ENCODE measurements at places on chromosomes 5 and 9. TPM values are rescaled to one million over a fixed set of nuclear protein-coding genes. Genes with fewer than 3 reads are reported as not detected.

The CDKN2B-AS1 gene
- 3.2 TPM for total RNA-seq

DNA sequence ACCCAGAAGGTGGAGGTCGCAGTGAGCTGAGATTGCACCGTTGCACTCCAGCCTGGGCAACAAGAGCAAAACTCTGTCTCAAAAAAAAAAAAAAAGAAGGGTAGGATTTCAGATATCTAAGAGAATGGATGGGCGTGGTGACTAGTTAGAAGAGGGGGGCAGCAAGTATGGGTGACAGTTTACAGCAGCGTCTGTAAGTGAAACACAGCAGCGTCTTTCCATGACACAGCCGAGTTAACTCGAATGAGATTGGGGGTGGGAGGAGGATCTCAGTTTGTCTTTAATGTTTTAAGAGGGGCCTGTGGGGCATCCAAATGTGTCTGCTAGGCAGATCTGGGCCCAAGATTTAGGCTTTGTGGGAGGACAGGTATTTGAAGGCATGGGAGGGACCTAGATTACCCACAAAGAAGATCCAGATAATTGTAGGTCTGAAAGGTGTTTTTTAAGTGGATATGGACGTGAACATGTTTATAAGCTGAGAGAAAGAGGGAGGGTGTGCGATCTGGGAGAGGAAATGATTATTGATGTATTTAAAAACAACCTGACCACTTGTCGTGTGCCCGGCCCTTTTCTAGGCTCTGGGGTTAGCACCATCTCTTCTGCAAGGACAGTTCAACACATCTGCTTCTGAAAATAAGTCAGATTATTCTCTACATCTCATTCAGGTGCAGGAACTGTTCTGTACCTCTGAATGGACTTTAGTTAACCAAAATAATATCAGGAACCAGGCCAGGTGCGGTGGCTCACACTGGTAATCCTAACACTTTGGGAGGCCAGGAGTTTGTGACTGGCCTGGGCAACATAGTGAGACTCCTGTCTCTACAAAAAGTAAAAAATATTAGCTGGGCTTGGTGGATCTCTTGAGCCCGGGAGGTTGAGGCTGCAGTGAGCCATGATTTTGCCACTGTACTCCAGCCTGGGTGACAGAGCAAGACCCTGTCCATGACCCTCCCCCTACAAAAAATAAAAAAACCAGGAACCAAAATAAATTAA is 2.5 kb downstream of the CEP78 start:
- H3K27ac ChIP-seq: no peak overlapping the region
- no peak overlapping the region for H3K4me3 ChIP-seq
- no peak for DNase-seq
- no peaks in the 10 kb centered on the region for H3K4me1 ChIP-seq
- no peaks in the 10 kb centered on the region for H3K27me3 ChIP-seq
- peaks cover 2% of the 10 kb centered on the region for H3K36me3 ChIP-seq

DNA sequence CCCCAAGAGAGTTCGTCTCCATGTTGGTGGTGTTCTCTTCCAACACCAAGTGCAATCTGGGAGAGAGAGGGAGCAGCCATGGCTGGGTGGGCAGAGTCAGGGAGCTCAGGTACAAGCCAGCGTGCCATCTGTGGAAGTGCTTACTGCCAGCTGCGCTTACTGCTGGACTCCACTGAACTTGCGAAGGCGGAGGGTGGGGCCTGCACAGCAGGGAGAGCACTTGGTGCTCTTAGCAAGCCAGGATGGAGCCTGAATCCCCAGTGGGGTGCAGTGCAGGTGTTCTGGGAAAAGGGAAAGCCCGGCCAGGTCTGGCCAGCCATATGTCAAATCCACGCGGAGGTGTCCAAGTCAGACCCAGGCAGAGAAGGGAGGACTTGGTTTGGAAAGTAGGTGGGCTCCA is 142.0 kb downstream of the FANCC start:
- DNase-seq: no peak
- no peaks in the 10 kb centered on the region for H3K27me3 ChIP-seq
- no peaks in the 10 kb centered on the region for H3K36me3 ChIP-seq
- H3K4me3 ChIP-seq: no peak overlapping the region
- H3K27ac ChIP-seq: no peak overlapping the region

- no peaks in the 10 kb centered on the region for H3K27me3 ChIP-seq
- H3K4me1 ChIP-seq: no peaks in the 10 kb centered on the region
- H3K4me3 ChIP-seq: no peak overlapping the region
- no peaks in the 10 kb centered on the region for H3K36me3 ChIP-seq
- DNase-seq: no peak
Measured at GRCh38 chr5:83925321-83925954, 204.8 kb upstream of the HAPLN1 start.

DNA sequence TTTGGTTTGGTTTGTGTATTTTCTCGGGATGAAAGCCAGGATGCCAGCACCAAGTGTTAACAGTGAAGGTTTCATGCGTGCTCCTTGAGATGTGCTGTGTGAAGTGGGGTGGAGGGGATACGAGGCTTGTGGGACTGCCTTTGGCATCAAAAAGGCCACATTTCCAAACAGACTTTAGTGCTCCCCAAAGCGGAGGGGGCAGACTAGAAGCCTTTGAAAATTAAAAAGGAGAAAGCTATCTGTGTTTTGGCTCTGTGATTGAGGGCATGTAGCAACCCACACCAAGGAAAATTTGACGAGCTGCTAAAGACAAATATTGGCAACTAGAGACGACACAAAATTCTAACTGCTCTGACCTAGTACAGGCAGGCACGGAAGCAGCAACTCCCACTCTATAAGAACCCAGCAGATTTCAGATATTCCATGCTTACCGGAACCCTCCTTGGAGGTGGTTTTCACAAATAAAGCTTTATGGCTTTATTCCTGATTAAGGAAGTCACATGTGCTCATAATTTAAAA is 154.5 kb downstream of the ARSB start:
- H3K27me3 ChIP-seq: no peaks in the 10 kb centered on the region
- peak overlapping the region; percentile 74 for H3K27ac ChIP-seq
- DNase-seq: no peak
- H3K36me3 ChIP-seq: no peaks in the 10 kb centered on the region
- H3K4me1 ChIP-seq: no peaks in the 10 kb centered on the region

- H3K27ac ChIP-seq: peak overlapping the region; percentile 60
- no peaks in the 10 kb centered on the region for H3K36me3 ChIP-seq
- DNase-seq: no peak
Measured at GRCh38 chr5:158876263-158876942, 223.3 kb downstream of the EBF1 start.

DNA sequence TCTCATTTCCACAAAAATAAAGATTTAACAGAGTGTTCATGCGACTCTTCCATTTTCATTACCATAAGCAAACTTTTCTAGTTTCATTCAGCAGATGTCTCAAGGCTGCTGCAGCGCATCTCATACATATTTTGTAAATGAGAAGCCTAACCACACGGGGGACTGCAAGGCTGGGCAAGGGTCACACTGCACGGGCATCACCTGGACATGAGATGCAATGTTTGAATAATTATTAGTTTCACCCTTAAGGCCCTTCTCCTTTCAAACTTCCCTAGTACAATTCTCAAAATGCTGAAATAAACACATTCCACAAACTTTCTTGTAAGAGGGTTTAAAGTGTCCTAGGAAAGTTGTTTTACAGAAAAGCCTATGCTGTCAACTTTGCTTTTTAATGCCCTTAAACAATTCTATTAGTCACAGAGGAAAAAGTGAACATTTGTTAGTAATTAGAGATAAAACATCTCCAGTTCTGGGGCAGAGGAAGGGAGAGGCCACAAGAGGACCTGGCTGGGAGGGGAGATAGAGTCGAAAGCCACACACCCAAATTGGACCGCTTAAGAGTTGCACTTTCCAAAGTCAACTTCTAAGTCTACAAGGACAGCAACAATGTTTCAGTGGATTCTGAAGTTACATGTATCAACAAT is 1.3 kb downstream of the DENND1A start:
- DNase-seq: no peak
- peak overlapping the region; percentile 61 for H3K27ac ChIP-seq
- peak overlapping the region; percentile 77 for H3K4me3 ChIP-seq
- no peaks in the 10 kb centered on the region for H3K36me3 ChIP-seq

DNA sequence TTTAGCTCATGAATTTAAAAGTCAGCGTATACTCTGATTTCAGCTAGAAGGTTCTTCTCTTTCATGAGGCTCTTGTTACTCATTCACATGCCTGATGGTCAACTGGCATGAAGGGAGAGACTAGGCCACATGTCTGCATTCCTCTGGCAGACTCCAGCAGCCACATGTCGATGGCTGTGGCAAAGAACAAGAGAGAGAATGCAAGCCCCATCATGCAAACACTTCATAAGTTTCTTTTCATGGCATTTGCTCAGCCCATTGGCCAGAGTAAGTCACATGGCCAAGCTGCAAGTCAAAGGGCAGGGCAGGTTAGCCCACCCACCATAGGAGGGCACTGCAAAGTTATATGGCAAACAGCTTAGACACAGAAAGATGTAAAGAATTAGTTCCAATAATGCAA is 5.4 kb downstream of the KCNV2 start:
- H3K36me3 ChIP-seq: no peaks in the 10 kb centered on the region
- no peak overlapping the region for H3K4me3 ChIP-seq
- H3K27me3 ChIP-seq: no peaks in the 10 kb centered on the region

All from breast epithelium (tissue), 4 donors.